ENCODE measurements at places on chromosomes 1 and 21.

- DNase-seq = no peak
Measured at GRCh38 chr1:202090994-202091393, 31.7 kb upstream of the GPR37L1 start.

- no peak for DNase-seq
Measured at GRCh38 chr1:106447466-106447865, 609.0 kb upstream of the PRMT6 start.

- no peak for DNase-seq
Measured at GRCh38 chr1:51574796-51575195, 42.1 kb upstream of the OSBPL9 start.

GRCh38 chr1:149972547-149972946, 35.9 kb upstream of the MTMR11 start:
- no peak for DNase-seq

DNA sequence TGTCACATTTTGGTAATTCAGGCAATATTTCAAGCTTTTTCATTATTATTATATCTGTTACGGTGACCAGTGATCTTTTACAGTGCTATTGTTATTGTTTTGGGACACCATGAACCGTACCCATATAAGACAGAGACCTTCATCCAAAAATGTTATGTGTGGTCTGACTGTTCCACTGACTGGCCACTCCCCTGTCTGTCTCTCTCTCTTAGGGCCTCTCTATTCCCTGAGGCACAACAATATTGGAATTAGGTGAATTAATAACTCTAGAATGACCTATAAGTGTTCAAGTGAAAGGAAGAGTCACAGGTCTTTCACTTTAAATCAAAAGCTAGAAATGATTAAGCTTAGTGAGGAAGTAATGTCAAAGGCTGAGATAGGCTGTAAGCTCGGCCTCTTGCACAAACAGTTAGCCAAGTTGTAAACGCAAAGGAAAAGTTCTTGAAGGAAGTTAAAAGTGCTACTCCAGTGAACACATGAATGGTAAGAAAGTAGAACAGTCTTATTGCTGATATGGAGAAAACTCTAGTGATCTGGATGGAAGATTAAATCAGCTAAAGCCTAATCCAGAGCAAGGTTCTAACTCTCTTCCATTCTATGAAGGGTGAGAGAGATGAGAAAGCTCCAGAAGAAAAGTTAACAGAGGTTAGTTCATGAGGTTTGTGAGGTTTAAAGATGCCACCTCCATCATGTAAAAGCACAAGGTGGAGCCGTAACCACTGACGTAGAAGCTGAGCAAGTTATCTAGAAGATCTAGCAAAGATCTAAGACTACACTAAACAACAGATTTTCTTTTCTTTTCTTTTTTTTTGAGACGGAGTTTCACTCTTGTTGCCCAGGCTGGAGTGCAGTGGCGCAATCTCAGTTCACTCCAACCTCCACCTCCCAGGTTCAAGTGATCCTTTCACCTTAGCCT, 19.7 kb upstream of the DIPK1A start:
- DNase-seq = no peak
